Midbrain (tissue), 1 donor: ENCODE measurements at places on chromosomes 16 and 17.

- no peak for DNase-seq
These were observed 12.8 kb upstream of the CBX8 start for GRCh38 chr17:79809530-79810129.

GRCh38 chr16:52095471-52095870 is 451.5 kb downstream of the TOX3 start:
- no peak for DNase-seq

- no peak for DNase-seq
These were observed 985 bp upstream of the C17orf107 start for GRCh38 chr17:4898351-4898750.

- DNase-seq = no peak
These were observed 257.1 kb downstream of the FTO start for GRCh38 chr16:53960954-53961616.
